Central memory CD8-positive, alpha-beta T cell (primary cell): ENCODE measurements at places on chromosomes 2 and 18.

DNA sequence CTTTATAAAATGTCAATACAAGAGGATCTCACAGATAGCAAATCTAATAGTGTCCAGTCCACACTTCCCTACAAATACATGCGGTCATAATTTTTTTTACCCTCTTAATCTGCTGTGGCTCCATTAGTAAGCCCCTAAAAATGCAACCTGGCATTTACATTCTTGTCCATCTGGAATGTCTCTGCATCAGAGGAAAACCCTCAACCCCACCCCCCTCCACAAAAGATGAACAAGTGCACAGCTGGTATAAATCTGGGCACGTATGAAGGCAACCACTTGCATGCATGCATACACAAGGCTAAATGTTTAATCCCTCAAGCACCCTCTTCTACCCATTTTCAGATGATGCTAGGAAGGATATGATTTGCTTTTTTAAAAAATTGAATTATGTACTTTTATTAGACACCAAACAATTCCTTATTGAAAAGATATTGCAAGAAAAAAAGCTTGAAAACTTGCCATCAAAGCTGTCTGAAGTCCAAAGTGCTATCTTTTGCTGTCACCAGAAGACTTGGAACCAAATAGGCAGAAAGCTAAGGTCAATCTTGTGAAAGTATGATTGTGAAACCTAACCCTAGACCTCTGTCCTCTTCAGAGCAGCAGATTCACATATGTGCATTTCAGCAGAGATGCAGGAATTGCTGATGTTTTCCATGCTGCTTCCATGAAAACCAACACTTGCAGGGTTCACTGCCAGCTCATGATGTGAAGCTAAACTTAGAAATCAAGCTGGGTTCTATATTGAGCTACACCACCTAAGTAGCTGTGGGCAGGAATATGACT lies 39.0 kb downstream of the IRS1 start:
- no peak for DNase-seq

- no peak for DNase-seq
These were observed 292.9 kb downstream of the STK39 start for GRCh38 chr2:167954495-167954894.

DNA sequence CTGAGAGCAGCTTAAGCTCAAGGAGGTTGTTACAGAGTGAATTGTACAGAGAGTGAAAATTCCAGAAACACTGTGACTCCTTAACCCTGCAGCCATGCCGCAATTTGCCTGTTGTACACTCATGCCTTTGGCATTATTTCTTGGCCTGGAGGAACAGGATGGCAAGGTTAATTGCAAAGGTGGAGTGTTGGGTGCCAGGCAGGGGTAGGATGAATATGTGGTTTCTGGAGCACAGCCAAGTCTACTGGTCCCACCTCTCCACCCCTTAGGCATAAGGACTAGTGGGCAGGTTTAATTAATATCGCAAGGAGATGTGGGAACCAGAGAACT lies 250.2 kb downstream of the LRRTM1 start:
- DNase-seq, result no peak

GRCh38 chr2:190678444-190679162 lies 29.7 kb downstream of the NAB1 start:
- DNase-seq, result no peak

- no peak for DNase-seq
These were observed 799 bp upstream of the KIF1A start for GRCh38 chr2:240820607-240821428.

- DNase-seq, result peak; percentile 72
These were observed at the start of gene C2orf69 for GRCh38 chr2:199911052-199911876. C2orf69 (plus strand) TSS chr2:199911293; CDS start chr2:199911439, 146 bp downstream.
